Foreskin keratinocyte (primary cell): ENCODE measurements at places on chromosomes 5 and 9. TPM values are rescaled to one million over a fixed set of nuclear protein-coding genes. Genes with fewer than 3 reads are reported as not detected.

DNA sequence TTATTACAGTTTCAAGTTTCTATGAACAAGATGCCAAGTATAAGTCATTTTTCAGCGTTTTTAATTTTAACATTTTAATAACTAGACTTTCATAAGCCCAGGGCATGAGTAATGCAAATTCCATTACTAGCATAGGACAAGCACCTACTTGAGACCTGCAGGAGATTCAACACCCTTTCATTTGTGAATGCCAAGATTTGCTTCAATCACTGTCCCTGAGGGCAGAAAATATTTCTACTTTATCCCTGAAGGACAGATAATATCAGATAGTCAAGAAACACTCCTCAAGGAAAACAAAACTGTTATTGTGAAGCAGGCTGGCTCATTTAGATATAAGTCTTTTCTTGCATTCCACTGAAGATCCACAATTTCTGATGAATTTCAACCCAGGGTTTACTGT is 27.7 kb upstream of the ZNF622 start:
- DNase-seq = peak; percentile 98

DNA sequence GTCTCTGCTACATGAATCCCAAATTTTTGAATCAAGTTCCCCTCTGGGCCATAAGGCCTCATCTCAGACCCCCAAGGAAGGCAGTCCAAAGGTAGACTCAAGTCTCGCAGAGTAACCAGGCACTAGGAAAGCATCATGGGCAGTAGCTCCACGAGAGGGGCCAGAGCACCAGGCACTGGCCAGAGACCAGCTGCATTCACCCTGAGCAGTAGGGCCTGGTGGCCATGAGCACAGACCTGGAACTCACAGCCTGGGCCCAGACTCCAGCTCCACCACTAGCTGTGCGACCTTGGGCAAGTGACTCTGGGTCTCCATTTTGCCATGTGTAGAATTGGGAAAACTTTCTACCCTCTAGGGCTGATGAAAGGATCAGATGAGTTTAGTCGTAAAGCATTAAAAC is 28.5 kb downstream of the NANS start:
- no peak for DNase-seq

OBP2B gene
- not detected in 2 replicates for total RNA-seq

- DNase-seq = no peak
Observed at GRCh38 chr9:91905991-91906469, 44.0 kb downstream of the ROR2 start.

EIF4E1B gene
- total RNA-seq = not detected in 2 replicates

GRCh38 chr5:37532976-37533740 is 154.0 kb downstream of the WDR70 start:
- no peak for DNase-seq

- DNase-seq = no peak
Observed at GRCh38 chr5:36710039-36710438, 103.6 kb downstream of the SLC1A3 start.

SERINC5 gene
- 19.1 and 21.4 TPM in 2 replicates for total RNA-seq

FOXD4 gene
- total RNA-seq = 0.10 and 0.14 TPM in 2 replicates

DNA sequence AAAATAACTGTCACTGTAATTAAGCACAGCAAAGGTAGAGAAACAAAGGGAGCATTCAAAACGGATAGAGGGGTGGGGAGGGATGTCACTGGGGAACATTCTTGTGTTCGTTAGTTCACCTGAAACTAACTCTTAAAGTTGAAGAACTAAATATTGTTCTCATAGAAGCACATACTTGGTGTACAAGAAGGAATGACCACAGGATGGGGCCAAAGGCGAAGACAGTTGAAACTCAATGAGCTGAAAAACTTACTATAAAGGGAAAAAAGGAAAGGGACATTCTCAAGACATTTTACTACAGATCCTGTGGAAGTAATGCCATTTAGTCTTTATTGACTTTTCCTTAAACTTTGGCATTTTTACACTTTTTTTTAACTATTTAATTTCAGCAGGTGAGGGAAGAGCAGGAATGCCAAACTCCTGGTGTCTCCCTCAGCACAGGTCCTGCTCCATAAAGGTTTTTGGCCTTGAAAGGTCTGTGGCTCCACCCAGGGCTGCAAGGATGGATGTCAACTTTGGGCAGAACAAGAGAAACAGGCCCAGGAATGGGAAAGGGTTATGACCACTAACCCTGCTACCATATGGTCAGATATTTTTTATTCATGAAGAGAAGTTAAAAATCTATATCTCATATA is 197.6 kb upstream of the RASA1 start:
- peak; percentile 60 for DNase-seq

SHOC1 gene
- total RNA-seq = 0.03 and 0.04 TPM in 2 replicates

DNA sequence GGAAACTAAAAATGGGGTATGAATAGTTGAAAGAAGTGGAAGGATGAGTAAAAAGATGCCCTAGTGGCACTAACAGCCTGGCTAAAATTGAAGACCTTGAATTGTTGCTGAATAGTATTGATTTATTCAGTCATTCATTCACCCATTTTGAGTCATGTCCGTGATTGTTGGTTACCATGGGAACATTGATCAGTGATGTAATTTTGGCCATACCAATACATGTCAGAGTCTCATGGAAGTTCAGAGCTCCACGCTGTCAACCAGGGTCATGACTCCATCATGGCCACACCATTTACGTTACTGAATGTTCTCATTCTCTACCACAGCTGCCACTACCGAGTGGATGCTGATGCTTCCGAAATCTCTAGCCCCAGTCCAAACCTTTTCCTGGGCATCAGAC is 62.5 kb upstream of the FOXE1 start:
- DNase-seq = no peak

OSMR gene
- total RNA-seq = 28.0 and 31.5 TPM in 2 replicates

- DNase-seq = no peak
Observed at GRCh38 chr5:162817364-162817763, 620.0 kb upstream of the CCNG1 start.

SMC5 gene
- total RNA-seq = 28.2 and 30.5 TPM in 2 replicates

MZB1 gene
- total RNA-seq = 0.21 TPM in 1 of 2 replicates, not detected in the other

CSF1R gene
- total RNA-seq = not detected in 2 replicates

- DNase-seq = no peak
Observed at GRCh38 chr9:12972608-12973589, 198.1 kb downstream of the LURAP1L start.

- no peak for DNase-seq
Observed at GRCh38 chr9:98129451-98129881, 10.4 kb upstream of the TRIM14 start.

DNA sequence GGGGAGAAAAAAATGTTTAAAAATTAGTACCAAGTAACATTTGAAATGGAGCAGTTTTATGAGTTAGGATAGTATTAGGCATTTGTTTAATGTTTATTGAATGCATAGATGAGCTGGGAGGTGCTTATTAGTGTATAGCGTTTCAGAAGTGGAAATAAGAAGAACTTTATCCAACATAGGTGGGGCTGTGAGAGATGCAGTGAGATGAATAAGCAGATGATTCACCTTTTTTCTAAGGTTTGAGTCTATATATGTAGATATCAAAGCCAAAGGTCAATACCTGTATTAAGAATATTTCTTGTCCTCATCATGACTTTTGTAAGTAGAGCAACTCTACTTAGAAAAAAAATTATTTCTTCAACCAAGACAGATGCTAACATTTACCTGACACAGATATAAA is 54.6 kb upstream of the POU4F3 start:
- DNase-seq = peak; percentile 59

GRCh38 chr9:7370988-7371387 is 428.6 kb downstream of the DMAC1 start:
- no peak for DNase-seq

UIMC1 gene
- total RNA-seq = 35.2 and 38.4 TPM in 2 replicates

- DNase-seq = no peak
Observed at GRCh38 chr9:7273575-7273974, 515.8 kb downstream of the KDM4C start.

GRCh38 chr5:77146896-77147295 is 59.8 kb upstream of the ZBED3 start:
- DNase-seq = no peak

CCDC180 gene
- total RNA-seq = 0.42 and 0.54 TPM in 2 replicates

- no peak for DNase-seq
Observed at GRCh38 chr5:16663840-16664239, 47.0 kb upstream of the RETREG1 start.

CFAP157 gene
- not detected in 2 replicates for total RNA-seq

DNA sequence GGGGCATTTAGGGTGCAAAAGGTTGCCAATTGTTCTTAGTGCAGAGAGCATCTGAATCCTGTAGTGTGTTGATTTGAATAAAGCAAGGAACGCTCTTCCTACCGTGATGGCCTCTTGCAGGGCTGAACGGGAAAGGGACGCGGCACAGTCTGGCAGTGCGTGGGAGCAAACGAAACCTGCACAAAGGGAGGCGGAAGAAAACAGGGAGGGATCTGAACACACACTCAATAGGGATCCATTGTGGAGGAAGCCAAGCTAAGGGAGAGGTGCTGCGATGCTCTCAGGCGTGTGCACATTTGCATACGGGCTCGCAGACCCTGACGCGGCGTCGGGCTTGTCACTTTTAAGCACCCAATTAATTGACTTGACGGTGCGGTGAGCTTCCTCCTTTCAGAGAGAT is 414.0 kb upstream of the IRX1 start:
- DNase-seq = no peak

MED27 gene
- 26.1 and 35.9 TPM in 2 replicates for total RNA-seq

GRCh38 chr5:9724707-9725106 is 94.6 kb upstream of the TAS2R1 start:
- DNase-seq = no peak

- no peak for DNase-seq
Observed at GRCh38 chr9:72440378-72440777, 75.4 kb upstream of the ZFAND5 start.
